T-helper 1 cell treated with Interleukin-12 subunit alpha and Interleukin-12 subunit beta and Interleukin-4 antibody, amounts not matched to agents 30 ng/mL and 1 ng/mL, for 36 hours (primary cell): ENCODE measurements at places on chromosomes 4 and X. TPM values are rescaled to one million over a fixed set of nuclear protein-coding genes. Genes with fewer than 3 reads are reported as not detected.

Gene CSAG3
- total RNA-seq = 7.4 and 9.8 TPM in 2 replicates

Gene ADGRG2
- not detected in 2 replicates for total RNA-seq

Gene SLC25A31
- not detected in 2 replicates for total RNA-seq

Gene TDO2
- not detected in 2 replicates for total RNA-seq

Gene PRDM5
- total RNA-seq = not detected in 2 replicates

Gene MBNL3
- 15.0 and 15.6 TPM in 2 replicates for total RNA-seq

Gene H2BW2
- total RNA-seq = not detected in 2 replicates

Gene ATP7A
- total RNA-seq = 10.5 and 12.1 TPM in 2 replicates

Gene CCDC110
- total RNA-seq = not detected in 2 replicates

Gene HGFAC
- not detected in 2 replicates for total RNA-seq
